A549 treated with AZD2906 at 1 μM for 4 hours (cell line): ENCODE measurements at places on chromosomes 4 and X. TPM values are rescaled to one million over a fixed set of nuclear protein-coding genes. Genes with fewer than 3 reads are reported as not detected.

Gene LIMCH1
- 35.7 to 54.6 TPM (median 47.2 TPM) in 5 replicates for total RNA-seq

Gene PNCK
- 0.18 to 0.34 TPM (median 0.21 TPM) in 5 replicates for total RNA-seq

Gene SLC16A2
- 17.4 to 22.2 TPM (median 18.7 TPM) in 5 replicates for total RNA-seq

Gene BLOC1S4
- total RNA-seq: 16.2 to 22.1 TPM (median 19.7 TPM) in 5 replicates

Gene INTU
- total RNA-seq: 0.88 to 1.2 TPM (median 1.00 TPM) in 5 replicates
